ENCODE measurements at places on chromosomes 16 and 17.

DNA sequence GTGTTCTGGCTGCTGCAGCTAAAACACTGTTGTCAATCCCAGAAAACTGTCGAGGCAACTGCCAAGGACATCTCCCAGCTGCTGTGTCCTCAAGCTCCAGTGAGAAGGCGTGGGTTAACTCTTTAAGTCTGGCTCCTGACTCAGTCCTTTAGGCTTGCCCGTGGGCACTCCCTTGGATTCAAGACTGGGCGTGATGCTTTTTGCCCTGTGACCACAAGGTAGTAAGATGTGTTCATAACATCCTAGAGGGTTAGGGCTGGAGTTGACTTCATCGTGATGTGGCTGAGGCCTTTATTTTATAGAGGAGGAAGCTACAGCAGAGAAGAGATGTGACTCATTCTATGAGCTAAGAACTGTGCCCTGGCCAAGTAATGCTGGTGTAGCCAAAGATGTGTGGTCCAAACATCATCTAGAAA is 50.9 kb upstream of the TEKT3 start:
- DNase-seq, result peak; percentile 60

DNA sequence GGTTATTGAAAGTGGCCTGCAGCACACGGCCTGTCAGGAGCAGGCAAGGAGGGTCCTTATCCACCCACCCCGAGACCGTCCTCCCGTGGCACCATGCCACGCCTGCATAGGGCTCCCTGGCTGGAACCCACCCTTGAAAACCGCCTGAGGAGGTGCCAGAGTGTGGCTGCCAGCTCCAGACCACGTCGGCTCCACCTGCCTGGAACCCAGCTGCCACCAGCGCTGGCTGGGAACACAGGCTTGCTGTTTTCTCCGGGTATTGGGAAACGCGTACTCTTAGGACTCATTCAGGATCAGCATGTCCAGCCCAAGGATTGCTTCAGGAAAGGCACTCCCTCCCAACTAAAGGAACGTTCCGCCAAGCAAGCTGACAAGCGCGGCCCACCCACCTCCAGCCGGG is 6.7 kb downstream of the ARL16 start:
- DNase-seq, result no peak

DNA sequence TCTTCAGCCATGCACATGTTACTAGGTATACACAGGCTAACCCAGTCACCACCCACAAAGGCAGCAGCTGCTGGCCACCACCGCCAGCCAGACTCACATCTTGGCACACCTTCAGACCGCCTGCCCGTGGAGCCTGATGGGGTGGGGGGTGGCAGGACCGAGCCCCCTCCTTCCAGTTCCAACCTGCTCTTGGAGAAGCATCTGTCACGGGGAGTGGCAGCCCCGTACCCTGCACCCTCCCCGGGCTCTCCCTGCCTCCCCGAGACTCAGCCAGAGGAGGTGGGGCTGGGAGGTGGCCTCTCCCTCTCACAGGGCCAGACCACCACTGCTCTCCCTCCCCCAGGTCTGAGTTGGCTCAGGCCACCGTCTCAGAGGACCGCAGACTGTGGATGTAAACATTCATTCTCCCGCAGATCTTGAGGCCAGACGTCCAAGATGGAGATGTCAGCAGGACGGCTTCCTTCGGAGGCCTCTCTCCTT is 11.3 kb upstream of the RBFOX3 start:
- no peak for DNase-seq

DNA sequence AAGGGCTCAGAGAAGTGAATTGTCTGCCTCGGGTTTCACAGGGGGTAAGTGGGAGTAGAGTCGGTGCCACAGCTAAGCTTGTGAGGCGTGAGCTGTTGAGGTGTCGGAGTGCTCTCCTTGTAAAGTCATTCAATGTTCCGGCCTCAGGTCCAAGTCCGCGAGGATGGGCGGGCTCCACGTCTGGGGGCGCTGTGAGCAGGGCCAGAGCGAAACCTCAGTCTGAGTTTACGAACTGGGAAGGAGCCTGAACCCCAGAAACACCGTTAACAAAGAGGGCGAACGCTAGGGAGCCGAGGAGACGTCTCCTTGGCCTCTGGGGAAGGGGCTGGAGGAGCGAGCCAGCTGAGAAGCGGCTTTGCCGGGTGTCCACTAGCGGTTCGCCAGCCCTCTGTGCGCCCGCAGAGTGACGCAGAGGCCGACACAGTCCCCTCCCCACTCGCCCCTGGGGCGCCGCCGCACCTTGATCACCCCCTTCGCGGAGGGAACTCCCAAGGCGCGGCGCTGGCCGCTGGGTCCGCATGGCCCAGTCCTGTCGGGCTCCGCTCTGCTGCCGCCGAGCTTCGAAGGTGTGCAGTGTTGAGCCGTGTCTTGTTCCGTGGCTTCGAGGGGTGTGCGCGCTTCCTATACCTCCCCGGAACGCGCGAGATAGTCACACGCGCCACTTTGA is 4.9 kb downstream of the IRX3 start:
- DNase-seq, result no peak

DNA sequence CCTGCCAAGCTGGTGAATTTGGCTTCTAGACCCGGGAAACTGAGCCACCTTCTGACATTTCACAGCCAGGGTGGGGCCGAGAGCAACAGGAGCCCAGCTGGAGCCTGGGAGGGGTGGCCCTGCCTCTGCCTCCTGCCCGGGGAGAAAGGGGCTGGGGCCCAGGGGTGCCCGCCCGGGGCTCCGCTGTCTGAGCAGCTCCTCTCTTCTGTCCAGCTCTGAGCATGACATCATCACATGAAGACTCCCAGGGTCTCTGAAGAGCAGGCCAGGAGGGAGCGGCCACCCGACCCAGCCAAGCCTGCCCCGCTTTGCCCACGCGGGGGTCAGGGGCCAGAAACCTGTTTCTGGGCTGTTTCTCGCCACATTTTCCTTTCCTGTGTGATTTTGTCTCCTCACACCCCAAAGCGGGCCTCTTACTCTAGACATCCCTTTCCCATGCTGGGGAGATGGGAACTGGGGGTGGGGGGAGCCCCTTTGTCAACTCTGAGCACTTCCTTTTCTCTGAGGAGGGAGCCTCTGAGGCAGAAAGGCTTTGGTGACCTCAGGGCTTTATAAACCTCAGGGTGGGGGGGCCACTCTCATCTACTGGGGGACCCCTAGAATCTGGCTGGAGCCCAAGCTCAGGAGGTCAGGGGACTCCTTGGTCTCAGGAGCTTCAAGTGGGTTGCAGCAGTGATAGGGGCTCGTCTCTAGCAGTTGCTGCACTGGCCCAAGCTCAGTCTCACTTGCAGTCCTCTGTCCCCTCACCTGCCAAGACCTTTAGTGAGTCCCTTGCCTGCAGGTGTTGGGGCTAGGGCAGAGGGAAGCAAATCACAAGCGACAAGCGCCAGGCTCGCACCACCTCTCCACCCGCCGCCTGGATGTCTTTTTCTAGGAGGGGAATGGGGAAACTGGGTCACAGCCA is 7.6 kb downstream of the UBALD2 start:
- no peak for DNase-seq

- DNase-seq, result peak; percentile 85
Observed at GRCh38 chr17:72338847-72339790, 218.3 kb downstream of the SOX9 start.

GRCh38 chr17:2048805-2049204 is 6.1 kb upstream of the HIC1 start:
- no peak for DNase-seq

GRCh38 chr16:81633147-81633619 is 145.9 kb upstream of the PLCG2 start:
- no peak for DNase-seq

- DNase-seq, result peak; percentile 37
Observed at GRCh38 chr17:29240477-29240876, 6.2 kb upstream of the CRYBA1 start.

DNA sequence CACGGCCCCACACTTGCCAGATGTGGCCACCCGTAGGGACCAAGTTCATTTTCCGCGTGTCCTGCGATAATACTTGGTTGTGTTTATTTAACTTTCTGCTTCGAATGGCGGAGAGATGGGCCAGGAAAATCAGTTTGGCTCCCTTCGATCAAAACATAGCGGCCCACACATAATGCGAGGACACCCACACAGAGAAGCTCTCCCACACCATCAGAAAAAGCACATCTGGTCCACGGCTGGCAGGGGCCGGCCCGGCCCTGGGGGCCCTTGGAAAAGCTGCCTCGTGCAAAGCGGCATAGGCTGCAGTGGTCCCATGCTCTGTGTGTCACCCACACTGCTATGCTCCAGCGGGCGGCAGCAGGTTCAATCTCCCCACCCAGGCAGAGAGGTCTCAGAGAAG is 46.9 kb downstream of the ZNF423 start:
- DNase-seq, result no peak
